Putamen (tissue), 1 donor: ENCODE measurements at places on chromosomes 7 and 10.

DNA sequence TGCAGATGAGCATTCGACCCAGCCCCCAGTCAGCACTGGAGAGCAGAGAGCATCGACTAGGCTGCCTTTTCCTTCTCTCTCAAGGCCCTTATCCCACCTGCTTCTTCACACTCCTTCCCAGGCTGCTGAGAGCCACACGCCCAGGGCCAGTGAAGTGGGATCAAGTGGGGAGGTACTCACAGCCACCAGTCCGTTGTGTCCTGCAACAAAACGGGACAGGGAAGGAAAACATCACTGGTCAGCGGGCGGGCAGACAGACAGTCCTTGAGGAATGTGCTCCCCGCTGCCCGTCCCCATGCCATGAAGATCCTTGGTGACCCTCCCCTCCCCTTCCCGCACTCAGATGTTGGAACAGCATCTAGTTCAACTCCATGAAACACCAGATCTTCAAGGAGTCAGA, 4.2 kb downstream of the PYROXD2 start:
- no peak for DNase-seq

- DNase-seq = no peak
These were observed 53.1 kb downstream of the INPP5A start for GRCh38 chr10:132590752-132591121.

- DNase-seq = no peak
These were observed 189.3 kb downstream of the ABCA13 start for GRCh38 chr7:48360574-48360973.

GRCh38 chr10:100985336-100985735, 2.0 kb downstream of the MRPL43 start:
- no peak for DNase-seq

- no peak for DNase-seq
These were observed 13.1 kb downstream of the UBE3C start for GRCh38 chr7:157151626-157152339.

DNA sequence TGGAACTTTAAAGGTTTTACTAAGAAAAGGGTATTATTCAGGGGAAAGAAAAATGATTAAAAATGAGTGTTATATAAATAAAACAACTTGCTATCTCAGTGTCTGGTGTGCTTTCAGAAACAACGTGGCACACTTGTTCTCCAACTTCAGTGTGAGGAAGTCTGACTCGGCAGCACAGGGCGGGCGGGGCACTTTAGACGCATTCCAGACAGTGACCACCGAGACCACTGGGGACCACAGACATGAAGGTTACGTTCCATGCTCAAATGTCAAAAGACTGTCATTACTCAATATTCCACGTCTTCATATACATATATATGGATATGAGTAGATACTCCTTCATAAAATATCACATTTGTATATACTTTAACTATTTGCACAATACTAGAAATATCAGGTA, 87.0 kb downstream of the LARP4B start:
- no peak for DNase-seq

GRCh38 chr7:77248154-77248553, 48.5 kb upstream of the FGL2 start:
- no peak for DNase-seq

- no peak for DNase-seq
These were observed 86.0 kb upstream of the NOBOX start for GRCh38 chr7:144489504-144489903.
